Activated CD8-positive, alpha-beta memory T cell treated with anti-CD3 and anti-CD28 coated beads for 4 hours (primary cell): ENCODE measurements at places on chromosomes 6 and 20.

GRCh38 chr20:15297059-15297875, 959.9 kb upstream of the FLRT3 start:
- DNase-seq, result no peak

DNA sequence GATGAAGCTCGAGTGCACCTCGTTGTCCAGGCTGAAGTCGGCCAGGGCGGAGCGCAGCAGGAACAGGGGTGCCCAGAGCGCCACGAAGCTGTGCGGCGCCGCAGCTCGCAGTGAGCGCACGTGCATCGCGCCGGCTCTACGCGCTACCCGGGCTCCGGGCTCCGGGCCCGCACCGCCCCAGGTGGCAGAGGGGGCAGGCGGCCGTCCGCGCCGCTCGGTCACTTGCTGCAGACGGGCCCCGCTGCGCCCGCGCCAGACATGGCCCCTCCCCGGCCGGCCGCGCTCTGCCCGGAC, 497 bp downstream of the BMP7 start:
- no peak for DNase-seq

GRCh38 chr6:45959534-45960145, 56.0 kb downstream of the CLIC5 start:
- DNase-seq, result no peak

DNA sequence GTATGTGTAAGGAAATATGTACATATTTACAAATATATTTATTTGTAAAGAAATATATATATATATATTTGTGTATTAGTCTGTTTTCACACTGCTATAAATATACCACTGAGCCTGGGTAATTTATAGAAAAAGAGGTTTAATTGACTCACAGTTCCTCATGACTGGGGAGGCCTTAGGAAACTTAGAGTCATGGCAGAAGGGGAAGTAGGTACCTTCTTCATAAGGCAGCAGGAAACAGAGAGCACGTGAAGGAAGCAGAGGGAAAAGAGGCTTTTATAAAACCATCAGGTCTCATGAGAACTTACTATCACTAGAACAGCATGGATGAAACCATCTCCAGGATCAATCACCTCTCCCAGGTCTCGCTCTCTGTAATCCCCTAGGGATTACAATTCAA, 644.5 kb upstream of the HS3ST5 start:
- DNase-seq, result no peak

DNA sequence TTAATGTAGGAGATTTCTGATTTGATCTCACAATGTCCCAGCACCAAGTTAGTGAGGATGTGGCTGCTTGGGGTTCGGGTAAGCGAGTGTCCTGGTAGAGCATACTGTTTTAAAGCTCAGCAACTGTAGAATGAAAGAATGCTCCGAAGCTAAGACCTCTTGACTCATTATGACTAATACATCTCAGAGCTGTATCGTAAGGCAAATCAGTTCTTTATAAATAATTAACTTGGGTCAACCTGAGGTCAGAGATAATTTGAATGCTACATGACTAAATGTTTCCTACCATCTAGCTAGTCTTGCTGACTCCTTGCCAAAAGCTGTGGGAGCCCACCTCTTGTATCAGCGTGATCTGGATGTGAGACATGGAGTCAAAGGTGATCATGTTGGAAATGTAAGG, 128.8 kb upstream of the PDE7B start:
- DNase-seq, result no peak

DNA sequence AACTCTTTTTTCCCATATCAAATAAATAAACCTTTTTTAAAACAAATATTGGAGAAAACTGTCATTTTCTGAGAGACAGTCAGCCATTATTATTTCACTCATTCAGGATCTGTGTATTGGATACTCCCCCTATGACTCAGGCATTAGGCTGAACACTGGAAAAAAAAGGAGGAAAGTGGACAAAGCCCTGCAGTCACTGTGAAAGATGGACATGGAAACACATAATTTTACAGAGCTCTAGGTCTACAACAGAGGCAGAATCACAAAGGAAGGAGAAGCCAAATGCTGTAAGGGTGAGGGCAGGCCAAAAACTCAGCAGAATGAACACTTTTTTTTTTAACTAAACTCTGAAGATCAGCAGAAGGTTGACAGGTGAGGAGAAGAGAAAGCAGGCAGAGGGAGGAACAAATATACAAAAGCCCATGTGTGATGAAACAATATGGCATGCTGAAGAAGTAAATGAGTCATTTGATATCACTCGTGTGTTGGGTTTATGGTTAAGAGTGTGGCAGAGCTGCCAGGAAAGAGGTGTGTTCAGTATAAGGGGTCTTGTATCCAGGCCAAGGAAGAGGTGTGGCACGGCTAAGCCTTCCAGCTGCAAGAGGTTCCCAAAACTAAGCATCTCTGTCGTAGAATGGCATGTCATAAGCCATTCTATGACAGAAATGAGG, 39.1 kb downstream of the EPB41L2 start:
- no peak for DNase-seq

GRCh38 chr6:145028144-145028818, 707.0 kb downstream of the EPM2A start:
- DNase-seq, result no peak

DNA sequence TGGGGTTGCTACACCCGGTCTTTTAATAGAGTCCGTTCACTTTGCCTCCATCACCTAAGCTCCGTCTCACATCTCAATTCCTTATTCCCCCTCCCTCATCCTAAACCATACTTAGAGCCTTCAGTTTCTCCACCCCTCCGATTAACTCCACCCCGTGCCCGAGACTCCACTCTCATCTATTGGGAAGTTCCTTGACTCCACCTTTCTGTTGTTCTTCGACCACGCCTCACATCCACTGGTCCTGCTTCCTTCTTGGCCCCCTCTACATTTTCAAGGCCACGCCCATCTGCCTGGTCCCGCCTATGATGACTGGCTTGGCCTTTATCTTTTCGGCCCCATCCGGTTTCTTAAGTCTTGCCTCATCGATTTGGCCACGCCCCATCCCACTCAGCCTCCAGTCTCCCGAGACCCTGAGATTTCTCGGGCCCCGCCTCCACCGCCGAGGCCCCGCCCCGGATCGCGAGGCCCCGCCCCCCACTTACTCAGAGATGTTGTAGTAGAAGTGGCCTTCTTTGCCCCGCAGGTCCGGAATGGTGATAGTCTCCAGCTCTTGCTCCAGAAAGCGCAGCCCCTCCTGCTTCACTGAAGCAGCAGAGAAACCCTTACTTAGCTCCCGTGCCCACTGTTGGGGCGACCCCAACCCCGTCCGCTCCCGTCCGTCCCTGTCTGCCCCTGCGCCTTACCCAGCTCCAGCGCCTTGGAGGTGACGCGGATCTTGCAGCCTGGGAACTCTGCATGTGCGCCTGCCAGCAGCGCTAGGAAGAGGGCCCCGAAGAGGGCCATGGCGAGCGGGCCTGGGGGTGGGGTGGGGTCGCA, 1.1 kb downstream of the PLTP start:
- peak; percentile 89 for DNase-seq

DNA sequence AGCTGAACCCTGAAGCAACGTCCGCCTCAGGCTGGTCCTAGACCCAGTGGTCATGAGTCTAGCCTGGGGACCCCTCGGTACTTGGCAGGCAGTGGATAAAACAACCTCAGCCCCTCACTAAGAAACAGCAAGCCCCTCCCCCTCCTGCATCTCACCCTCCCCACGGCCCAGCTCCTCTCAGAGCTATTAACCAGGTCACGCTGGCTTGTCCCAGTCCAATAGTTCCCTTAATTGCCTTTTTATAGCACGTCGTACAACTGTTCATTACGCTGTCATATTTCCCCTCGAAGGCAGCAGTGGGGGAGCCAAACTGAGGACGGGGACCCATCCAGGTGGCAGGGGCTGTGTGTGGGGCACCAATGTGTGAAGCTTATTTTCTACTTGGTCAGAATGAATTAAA, 8.6 kb upstream of the SLC32A1 start:
- DNase-seq, result no peak

- no peak for DNase-seq
These were observed 112.7 kb upstream of the TNFAIP3 start for GRCh38 chr6:137754366-137754765.

DNA sequence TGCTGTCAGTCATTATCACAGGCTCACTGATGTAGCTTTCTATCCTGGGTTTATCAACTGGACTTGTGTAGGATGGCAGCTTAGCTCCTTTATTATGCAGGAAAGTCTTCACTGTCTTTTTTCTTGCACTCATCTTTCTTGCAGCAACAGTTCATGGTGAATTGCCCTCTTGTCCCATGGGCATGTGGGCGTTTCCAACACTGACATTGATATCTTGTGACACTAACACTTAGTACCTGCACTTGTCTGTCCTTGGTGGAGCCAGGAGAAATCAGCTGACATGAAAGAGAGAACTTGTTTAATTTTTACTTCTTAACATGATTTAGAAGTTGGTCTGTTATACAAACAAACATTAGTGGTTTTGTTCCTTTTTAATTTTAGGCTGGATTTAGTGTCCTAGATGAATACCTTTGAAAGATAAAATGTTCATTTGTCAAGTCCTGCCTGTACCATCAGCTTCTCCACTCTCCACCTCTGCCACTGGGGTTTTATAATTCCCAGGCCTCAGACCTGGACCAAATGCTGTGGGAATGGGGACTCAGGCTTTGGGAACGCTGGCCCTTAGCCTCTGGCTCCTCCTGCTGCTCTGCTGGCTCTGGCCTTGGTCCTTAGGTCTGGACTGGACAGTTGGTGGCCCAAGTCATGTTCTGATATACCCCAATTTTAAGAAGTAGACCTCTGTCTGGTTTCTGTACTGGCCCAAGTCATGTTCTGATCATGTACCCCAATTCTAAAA, 161.0 kb upstream of the LAMP5 start:
- no peak for DNase-seq

DNA sequence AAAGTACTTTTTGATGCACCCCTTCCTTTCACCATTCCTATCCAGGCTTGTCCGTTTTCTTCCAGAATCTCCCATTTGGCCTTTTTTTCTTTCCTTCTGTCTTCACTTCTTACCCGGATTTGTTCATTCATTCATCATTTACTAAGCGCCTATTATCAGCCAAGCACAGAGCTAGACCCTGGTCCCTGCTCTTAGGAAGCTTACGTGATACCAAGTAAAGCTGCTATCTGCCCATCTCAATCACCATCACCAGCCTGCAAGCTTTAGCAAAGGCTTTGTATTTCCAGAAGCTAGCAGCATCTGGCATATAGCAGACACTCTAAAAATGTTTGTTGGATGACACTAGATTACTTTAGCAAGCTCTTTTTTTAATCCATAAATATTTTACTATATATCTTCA, 4.8 kb downstream of the NDRG3 start:
- DNase-seq, result no peak

DNA sequence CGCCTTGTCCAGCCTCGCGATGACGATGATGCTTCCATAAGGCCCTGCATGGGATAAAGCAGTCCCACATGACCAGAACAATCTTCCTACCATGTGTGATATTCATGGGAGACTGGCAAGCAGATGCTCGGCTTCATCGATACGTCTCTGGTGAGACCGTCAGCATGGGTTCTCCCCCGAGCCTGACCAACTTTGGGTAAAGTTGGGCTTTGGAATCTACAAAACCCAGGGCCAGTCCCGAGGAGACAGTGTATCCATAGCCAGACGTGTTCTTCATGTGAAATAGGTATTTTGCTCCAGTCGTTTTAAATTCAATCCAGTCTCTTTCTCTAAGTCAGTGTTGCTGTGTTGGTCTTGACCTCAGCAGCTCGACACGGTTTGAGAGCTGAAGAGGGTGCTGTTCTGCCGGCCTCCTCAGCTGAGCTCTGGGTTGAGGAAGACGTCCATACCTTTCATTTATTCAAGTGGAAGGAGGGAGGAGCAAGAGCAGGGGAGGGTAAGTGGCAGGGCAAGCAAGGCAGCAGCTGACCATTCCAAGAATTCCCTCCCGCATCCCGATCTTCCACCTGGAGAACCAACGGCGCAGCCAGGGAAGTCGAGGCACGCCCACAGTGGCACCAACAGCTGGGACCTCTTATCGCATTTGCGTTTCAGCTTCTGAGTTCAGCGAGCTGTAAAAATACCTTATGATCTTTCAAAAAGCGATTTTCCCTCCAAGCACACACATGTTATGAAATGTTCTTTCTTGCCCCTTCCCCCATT, 64.0 kb upstream of the THBS2 start:
- no peak for DNase-seq

DNA sequence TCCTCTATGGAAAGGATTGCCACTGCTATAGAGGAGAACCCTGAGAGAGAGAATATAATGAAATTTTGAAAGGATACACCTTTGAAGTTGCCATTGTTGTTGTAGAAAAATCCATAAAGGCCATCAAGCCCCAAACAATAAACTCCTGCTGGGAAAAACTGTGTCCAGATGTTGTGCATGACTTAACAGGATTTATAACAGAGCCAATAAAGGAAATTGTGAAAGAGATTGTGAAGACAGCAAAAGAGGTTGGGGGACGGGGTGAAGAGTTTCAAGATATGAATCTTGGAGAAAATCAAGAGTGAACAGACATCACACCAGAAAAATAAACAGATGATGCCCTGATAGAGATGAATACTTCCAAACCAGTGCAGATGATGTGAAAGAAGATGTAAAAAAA, 396.4 kb downstream of the BCKDHB start:
- DNase-seq, result no peak

DNA sequence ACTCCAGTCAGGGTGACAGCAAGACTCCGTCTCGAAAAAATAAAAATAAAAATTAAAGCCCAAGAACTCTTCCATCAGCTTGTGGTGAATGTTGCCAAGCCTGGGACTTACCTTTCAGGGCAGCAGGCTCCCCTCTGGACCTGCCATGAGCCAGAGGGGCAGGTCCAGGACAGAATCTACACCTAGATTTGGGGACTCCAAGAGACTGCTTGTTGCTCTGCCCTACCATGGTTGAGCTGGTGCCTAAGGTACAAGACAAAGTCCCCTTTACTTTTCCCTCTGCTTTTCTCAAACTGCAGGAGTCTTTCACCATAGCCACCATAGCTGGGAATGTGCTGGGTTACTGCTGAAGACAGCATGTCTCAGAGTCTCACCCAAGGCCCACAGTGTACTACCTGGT, 9.2 kb downstream of the C6orf15 start:
- no peak for DNase-seq

- no peak for DNase-seq
These were observed 256 bp upstream of the OVOL2 start for GRCh38 chr20:18057994-18058349.

GRCh38 chr20:59191756-59192532, 28.3 kb downstream of the ZNF831 start:
- no peak for DNase-seq

DNA sequence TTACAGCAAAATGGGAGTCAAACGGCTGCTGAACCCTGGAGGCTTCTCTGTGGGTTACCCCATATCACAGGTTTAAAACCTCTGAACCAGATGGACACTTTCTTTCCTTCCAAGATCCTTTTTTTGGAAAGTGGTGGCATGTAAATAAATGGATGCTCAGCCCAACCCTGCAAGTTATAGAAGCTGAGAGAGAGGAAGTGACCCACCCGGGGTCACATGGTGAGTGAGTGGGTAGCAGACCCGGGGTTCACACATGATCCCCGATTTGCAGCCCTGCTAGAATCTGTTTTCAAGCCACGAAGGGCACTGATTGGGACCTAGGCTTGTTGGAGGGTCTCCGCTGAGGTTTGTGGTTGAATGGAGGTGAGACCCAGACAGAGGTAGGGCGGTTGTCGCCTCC, 32.0 kb downstream of the SIRPA start:
- DNase-seq, result no peak

- DNase-seq, result no peak
These were observed 213.2 kb upstream of the MANEA start for GRCh38 chr6:95364016-95364604.

GRCh38 chr6:14889611-14890593, 356.0 kb upstream of the JARID2 start:
- no peak for DNase-seq

GRCh38 chr20:36672991-36673390, 27.0 kb upstream of the SLA2 start:
- DNase-seq, result no peak

GRCh38 chr20:50690650-50691572, at the start of gene RIPOR3:
RIPOR3 (minus strand) TSS chr20:50691542; CDS start chr20:50691128, 414 bp downstream.
- DNase-seq, result no peak
